Osteoblast (primary cell): ENCODE measurements at places on chromosomes 3 and 15. TPM values are rescaled to one million over a fixed set of nuclear protein-coding genes. Genes with fewer than 3 reads are reported as not detected.

GRCh38 chr15:29448320-29448719 is 178.7 kb upstream of the NSMCE3 start:
- no peaks in the 10 kb centered on the region for H3K36me3 ChIP-seq
- no peaks in the 10 kb centered on the region for H3K27me3 ChIP-seq
- H3K27ac ChIP-seq: no peak overlapping the region
- H3K4me1 ChIP-seq: no peaks in the 10 kb centered on the region
- H3K4me3 ChIP-seq: no peak overlapping the region

DNA sequence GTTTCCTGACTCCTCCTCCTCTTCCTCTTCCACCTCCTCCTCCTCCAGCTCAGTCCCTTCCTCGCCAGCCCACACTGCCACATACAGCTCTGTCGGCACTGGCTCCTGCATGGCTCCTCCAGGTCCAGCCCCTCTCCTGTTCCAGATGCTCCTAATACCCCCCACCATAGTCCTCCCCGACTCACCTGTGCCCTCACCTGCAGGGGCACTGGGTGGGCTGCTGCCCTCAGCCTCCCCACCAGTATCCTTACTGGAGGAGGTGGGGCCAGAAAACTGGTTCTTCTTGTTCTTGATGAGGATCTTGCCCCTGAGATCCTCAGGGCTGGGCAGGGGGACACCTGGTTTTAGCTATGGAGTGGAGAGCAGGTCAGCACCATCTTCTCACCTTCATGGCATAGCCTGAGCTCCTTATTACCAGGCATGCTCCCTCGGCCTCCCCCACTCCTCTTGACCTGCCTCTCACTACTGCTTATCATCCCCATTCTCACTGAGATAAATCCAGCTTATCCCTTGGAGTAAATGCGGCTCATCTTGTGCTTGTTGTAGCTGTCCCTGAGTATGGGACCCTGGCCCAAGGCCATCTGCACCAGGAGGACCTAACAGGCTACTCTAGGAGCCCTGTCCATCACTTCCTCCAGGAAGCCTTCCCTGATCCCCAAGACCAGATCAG is 11.0 kb downstream of the PLCB2 start:
- H3K27ac ChIP-seq: no peak overlapping the region
- H3K27me3 ChIP-seq: peaks cover 55% of the 10 kb centered on the region
- H3K4me3 ChIP-seq: no peak overlapping the region
- H3K36me3 ChIP-seq: no peaks in the 10 kb centered on the region

DNA sequence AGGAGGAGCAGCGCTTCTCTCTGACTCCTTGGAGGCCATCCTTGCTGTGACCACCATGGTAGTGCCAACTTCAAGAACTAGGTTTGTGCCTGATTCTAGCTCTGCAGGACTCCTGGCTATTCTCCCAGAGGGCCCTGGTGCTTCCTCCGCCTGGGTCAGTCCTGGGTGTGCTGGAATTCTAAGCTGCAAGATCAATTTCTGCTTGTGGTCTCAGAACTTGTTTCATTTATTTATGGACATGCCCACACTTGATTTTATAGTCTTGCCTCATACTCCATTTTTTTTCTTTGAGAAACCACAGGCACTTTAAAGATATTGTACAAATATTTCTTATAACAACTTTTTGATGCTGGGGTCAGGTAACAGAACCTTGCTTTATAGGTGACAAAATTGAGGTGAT is 87.6 kb downstream of the PDCD6IP start:
- no peak overlapping the region for H3K27ac ChIP-seq
- no peak overlapping the region for H3K4me3 ChIP-seq
- no peaks in the 10 kb centered on the region for H3K27me3 ChIP-seq
- peaks cover 10% of the 10 kb centered on the region for H3K4me1 ChIP-seq

DNA sequence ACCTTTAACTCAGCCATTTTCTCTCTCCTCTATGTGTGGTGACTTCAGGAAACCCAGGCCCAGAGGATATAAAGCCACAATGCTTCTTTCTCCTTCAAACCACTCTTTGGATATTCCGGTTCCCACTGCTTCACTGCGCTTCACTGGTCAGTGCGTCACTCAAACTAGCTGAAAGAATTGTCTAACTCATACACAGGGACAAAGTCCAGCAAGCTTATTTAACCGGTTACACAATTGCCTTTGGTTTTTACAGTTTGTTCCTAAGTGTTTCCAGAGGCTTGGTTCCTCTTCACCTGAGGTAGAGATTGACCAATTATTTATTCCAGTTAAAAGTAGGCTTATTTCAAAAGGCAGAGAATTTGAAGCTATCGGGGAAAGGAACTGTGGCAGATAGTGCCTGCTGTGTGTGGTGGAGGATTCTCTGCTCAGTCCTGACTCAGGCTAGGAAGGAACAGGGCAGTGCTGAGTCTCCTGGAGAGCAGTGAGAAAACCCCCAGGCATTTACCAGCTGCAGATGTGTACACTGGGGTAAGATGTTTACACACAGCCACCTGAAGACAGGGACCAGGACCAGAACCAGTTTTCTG is at the start of gene HGD:
Gene HGD, minus strand, starts transcription at position 145 of the 587 bp plus-strand sequence. Its CDS starts 128 bp downstream, at position 17.
- DNase-seq: no peak
- no peak within 1 kb of the TSS for H3K4me3 ChIP-seq
- no peaks in the 10 kb centered on the region for H3K27me3 ChIP-seq
- no peaks in the 10 kb centered on the region for H3K36me3 ChIP-seq
- H3K4me1 ChIP-seq: peaks cover 17% of the 10 kb centered on the region
- no peak within 1 kb of the TSS for H3K27ac ChIP-seq

GRCh38 chr3:49683162-49683561 is 6.1 kb downstream of the MST1 start:
- no peak for DNase-seq
- no peaks in the 10 kb centered on the region for H3K27me3 ChIP-seq
- H3K27ac ChIP-seq: no peak overlapping the region
- no peak overlapping the region for H3K4me3 ChIP-seq

DNA sequence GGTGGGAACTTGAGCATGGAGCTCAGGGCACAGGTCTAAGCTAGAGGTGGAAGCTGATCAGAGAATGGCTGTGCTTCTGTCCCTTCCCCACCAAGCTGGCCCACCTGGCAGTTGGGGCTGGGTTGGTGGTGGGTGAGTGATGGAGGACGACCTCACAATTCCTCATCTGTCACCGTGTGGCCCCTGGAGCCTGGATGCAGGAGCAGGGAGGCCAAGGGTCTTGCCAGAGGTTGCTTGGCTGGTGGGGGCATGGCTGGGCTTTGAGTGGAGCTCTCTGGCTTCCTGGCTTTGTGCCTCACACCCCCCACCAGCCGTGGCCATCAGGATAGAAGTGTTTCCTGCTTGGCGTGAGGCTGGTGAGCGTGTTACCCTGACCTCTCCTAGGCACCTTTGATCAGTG is 36.0 kb downstream of the FBLN2 start:
- DNase-seq: peak; percentile 62
- H3K27ac ChIP-seq: no peak overlapping the region
- no peaks in the 10 kb centered on the region for H3K27me3 ChIP-seq

DNA sequence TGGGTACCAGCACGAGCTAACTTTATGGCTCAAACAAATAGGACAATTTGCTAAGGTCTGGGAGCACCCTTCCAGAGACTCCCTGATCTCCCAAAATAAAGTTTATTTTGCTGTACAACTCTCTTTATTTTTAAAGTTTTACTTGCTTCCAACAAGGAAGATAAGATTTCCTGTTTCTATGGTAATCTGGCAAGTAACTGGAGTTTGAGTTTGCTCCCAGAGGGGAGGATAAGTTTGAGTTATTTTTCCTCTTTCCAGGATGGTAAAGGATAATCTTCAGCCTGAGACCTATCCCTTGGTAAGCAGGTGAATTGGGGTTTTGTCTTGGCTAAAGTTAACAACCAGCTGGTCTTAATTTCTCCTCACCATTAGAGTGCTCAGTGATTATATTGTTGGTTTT is 1019.4 kb upstream of the ALCAM start:
- no peak overlapping the region for H3K27ac ChIP-seq
- H3K36me3 ChIP-seq: no peaks in the 10 kb centered on the region
- no peaks in the 10 kb centered on the region for H3K27me3 ChIP-seq
- DNase-seq: no peak
- H3K4me3 ChIP-seq: no peak overlapping the region

DNA sequence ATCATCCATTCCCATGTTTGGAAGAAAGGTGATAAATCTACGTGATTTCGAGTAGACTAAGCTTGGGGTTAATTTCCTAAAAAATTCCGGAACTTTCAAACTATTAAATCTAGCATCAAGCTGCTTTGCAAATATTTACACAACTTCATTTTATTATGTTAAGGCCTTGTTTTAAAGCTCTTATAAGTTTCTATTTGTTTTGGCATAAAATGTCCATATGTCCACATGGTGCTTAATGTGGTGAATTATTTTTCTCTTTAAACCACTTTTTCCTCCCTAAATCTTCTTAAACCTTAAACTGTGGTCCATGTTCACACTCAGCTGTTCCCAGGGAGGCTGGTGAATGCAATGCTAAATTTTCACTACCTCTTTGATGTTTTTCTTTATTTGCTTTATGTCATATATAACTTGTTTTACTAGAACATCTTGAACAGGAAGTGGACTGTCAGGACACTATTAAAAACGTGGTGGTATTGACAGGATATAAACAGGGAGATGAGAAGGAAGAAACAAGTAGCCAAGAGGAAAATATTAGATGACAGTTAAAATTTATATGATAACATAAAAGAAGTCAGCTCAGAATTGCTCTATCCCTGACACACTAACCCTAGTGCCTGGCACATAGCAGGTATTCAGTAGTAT is 72.5 kb upstream of the AGTR1 start:
- no peaks in the 10 kb centered on the region for H3K27me3 ChIP-seq
- no peaks in the 10 kb centered on the region for H3K4me1 ChIP-seq

The KNG1 gene
- not detected in 2 replicates for total RNA-seq

The STAB1 gene
- total RNA-seq: 0.59 and 1.1 TPM in 2 replicates

The PPP2R3A gene
- 23.9 and 24.2 TPM in 2 replicates for total RNA-seq

The CCDC13 gene
- total RNA-seq: 0.72 and 0.88 TPM in 2 replicates

The ATP2B2 gene
- total RNA-seq: not detected in 2 replicates

The CLDN16 gene
- total RNA-seq: under 0.01 TPM in 1 of 2 replicates, not detected in the other
